ENCODE measurements at places on chromosomes 12 and 14. TPM values are rescaled to one million over a fixed set of nuclear protein-coding genes. Genes with fewer than 3 reads are reported as not detected.
A peak's percentile ranks its signal among the peaks of the same experiment; 100 is the strongest.

Gene EML5
- total RNA-seq = 0.68 TPM

Gene MYL2
- total RNA-seq = not detected

Gene SRGAP1
- total RNA-seq = 0.16 TPM

Gene KRT3
- total RNA-seq = not detected

Gene PTPRO
- total RNA-seq = 0.53 TPM

Gene SIRT4
- 2.1 TPM for total RNA-seq

Gene TAS2R30
- 9.7 TPM for total RNA-seq

Gene E2F7
- total RNA-seq = 0.59 TPM

Gene LHX5
- total RNA-seq = not detected

GRCh38 chr12:104348994-104349494, 45.5 kb downstream of the EID3 start:
- peaks cover 21% of the 10 kb centered on the region for H3K36me3 ChIP-seq
- H3K27ac ChIP-seq = no peak overlapping the region
- H3K4me1 ChIP-seq = no peaks in the 10 kb centered on the region
- H3K27me3 ChIP-seq = no peaks in the 10 kb centered on the region
- DNase-seq = no peak

- H3K27me3 ChIP-seq = no peaks in the 10 kb centered on the region
- H3K36me3 ChIP-seq = no peaks in the 10 kb centered on the region
- H3K4me1 ChIP-seq = peaks cover 21% of the 10 kb centered on the region
Observed at GRCh38 chr12:11734580-11735180, 85.2 kb downstream of the ETV6 start.

DNA sequence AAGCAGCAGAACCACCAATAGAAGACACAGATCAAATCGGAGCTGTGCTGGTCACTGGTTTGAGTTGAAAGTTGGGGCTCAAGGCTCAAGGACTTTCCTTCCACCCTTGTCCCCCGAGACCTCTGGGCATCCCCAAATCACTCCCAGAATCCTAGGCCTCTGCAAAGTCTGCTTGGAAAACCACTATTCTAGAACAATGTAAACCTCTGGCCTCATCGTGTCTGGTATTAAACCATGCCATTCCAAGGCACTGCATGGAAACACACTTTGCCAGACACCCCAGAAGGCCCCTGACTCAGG, 288.0 kb downstream of the DPF3 start:
- no peaks in the 10 kb centered on the region for H3K36me3 ChIP-seq
- H3K27ac ChIP-seq = no peak overlapping the region
- no peak overlapping the region for H3K4me3 ChIP-seq

DNA sequence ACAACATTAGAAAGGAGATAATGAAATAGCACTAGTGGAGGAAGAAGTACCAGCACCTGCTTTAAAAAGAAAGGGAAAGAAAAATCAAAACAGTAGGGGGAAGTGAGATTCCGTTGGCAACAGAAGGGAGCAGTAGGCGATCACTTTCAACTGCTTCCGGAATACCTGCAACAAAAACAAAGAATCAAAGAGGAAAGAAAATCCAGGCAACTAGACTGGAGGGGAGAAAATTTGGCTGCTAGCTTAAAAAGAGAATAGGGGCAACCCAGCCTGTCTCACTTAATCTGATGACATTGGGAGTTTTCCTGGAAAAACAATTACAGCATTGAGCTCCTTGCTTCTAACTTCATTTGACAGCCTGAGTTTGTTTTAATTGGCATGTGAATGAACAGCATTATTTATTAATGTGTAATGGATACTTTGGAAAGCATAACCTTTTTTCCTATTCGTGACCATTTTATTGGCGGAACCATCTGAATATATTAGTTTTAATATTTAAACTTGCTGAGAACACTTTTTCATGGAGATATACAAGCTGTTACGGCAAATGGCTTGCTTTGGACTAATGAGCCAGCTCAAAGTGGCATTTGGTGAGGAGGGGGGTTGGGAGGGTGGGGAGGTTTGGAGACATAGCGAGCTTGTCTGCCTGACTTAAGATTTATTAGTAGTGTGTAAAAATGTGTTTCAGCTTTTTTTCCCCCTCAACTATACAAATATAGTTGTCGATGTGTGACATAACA, 2.5 kb upstream of the DACT1 start:
- no peak overlapping the region for H3K4me3 ChIP-seq
- no peaks in the 10 kb centered on the region for H3K36me3 ChIP-seq
- no peak overlapping the region for H3K27ac ChIP-seq
- H3K4me1 ChIP-seq = peaks cover 11% of the 10 kb centered on the region
- H3K27me3 ChIP-seq = peaks cover 4% of the 10 kb centered on the region
- no peak for DNase-seq

- no peak overlapping the region for H3K27ac ChIP-seq
- H3K27me3 ChIP-seq = no peaks in the 10 kb centered on the region
- no peaks in the 10 kb centered on the region for H3K4me1 ChIP-seq
- DNase-seq = no peak
Observed at GRCh38 chr14:104179564-104180129, 41.3 kb downstream of the KIF26A start.

DNA sequence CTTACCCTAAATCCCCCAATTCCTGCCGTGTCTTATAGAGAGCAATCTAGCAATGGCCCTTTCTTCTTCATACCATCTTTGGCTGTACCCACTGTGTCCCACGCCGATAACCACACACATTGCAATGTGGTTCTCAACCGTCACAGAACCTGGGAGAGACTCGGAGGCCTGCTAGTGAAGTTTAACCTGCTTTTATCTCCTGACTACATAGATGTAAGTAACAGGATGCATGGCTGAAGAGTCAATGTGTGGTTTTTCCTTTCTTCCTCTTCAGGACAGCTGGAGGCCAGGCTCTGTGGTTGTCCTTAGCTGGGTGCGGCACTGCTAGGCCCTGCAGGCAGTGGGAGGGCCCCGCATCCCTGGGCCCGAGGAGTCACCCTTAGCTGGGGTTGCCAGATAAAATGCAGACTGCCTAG, 51.3 kb downstream of the ZNF664 start:
- H3K4me3 ChIP-seq = no peak overlapping the region
- no peaks in the 10 kb centered on the region for H3K27me3 ChIP-seq
- no peaks in the 10 kb centered on the region for H3K36me3 ChIP-seq

DNA sequence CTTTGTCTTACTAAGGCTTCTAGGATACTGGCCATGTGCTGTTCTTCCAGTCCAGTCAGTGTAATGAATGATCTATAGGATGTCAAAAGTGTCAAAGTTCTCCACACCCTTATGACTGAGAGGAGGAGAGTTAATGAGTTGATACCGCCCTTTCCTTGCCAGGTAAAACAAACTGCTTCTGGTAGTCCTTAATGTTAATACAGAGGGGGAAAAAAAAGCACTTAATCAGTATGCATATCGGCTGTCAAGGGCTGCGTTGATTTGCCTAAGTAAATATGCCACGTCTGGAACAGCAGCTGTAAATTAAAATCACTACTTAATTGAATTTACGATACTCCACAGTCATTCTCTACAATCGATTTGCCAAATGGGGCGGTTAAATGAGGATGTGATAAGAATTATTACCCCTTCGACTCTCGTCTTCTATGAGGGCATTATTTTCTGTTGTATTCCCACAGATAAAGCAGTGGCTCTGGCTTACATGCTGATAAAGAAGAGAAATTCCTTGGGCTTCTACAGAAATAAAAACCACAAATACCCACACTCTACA, 416.0 kb downstream of the KCNH5 start:
- H3K4me3 ChIP-seq = no peak overlapping the region
- no peaks in the 10 kb centered on the region for H3K27me3 ChIP-seq
- no peaks in the 10 kb centered on the region for H3K36me3 ChIP-seq
- H3K4me1 ChIP-seq = no peaks in the 10 kb centered on the region
- H3K27ac ChIP-seq = no peak overlapping the region

DNA sequence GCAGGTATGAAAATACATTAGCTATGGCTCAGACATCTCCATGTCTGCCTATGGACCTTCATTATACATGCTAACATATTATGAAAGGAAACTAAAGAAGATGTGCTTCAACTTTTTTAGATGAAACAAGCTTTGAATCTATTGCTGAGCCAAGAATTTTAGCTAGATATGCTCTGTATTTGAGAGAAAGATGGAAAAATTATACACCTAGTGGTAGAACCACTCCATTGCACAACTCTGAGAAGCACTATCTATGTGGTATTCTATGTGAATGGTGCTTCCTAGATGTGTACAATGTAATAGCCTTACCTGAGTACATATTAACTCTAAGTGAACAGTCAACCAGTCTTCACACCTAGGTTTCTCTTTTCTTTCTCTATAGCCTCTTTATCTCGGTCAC, 17.3 kb downstream of the EPYC start:
- DNase-seq = no peak
- no peak overlapping the region for H3K27ac ChIP-seq
- no peaks in the 10 kb centered on the region for H3K27me3 ChIP-seq
- H3K36me3 ChIP-seq = no peaks in the 10 kb centered on the region

DNA sequence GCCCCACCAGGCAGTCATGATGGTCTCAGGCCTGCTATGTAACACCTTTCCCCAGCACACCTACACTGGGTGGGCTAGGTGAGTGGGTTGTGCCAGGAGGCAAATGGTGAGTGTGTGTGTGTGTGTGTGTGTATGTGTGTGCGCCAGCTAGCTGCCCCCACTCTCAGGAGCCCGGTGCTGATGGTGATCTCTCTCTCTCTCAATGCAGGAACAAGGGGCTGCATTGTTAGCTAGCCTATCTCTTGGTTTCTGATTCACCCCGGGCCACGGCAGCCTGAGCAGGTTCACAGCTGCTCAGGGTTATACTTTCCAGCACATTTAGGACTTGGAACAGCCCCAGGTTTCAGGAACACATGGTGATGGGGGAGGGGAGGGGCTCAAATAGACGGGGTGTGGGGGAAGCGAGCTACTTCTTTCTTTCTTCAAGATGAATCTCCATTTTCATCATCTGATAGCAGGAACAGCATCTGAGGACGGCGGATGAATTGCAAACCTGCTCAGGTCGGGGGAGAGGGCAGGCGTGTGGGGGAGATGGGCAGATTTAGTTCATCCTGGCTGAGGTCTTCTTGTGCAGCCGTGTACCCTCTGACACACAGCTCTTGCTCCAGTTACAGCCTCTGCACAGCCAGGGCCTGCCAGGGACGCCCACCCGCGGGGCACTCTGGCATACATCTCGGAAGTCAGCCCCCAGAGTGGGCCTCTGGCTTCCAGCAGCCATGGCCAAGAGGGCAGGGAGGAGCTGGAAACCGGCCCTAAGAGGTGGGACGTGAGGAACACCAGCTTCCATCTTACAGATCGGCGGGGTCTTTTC, 137.6 kb downstream of the ZFP36L1 start:
- no peaks in the 10 kb centered on the region for H3K36me3 ChIP-seq
- no peak overlapping the region for H3K4me3 ChIP-seq
- no peak for DNase-seq

DNA sequence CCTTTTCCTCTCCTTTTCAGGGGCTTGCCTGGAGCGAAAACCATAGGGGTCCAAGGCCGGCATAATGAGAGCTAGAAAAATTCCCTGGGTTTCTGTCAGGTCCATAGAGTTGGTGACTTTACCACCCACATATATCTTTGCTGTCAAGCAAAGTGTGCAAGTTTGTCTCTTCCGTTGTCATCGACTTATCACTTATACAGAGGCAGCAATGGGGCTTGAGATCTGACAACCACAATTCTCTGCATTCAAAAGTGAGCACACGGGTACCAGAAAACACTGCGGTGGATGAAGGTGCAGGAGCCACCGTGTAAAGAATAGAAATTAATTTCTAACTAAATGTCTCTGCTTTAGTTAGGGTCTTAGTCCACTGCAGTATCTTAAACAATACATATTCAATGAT, 162.3 kb downstream of the DAD1 start:
- H3K27me3 ChIP-seq = no peaks in the 10 kb centered on the region
- no peak for DNase-seq
- H3K27ac ChIP-seq = peak overlapping the region; percentile 56
- no peak overlapping the region for H3K4me3 ChIP-seq
- H3K4me1 ChIP-seq = peaks cover 59% of the 10 kb centered on the region
- no peaks in the 10 kb centered on the region for H3K36me3 ChIP-seq

DNA sequence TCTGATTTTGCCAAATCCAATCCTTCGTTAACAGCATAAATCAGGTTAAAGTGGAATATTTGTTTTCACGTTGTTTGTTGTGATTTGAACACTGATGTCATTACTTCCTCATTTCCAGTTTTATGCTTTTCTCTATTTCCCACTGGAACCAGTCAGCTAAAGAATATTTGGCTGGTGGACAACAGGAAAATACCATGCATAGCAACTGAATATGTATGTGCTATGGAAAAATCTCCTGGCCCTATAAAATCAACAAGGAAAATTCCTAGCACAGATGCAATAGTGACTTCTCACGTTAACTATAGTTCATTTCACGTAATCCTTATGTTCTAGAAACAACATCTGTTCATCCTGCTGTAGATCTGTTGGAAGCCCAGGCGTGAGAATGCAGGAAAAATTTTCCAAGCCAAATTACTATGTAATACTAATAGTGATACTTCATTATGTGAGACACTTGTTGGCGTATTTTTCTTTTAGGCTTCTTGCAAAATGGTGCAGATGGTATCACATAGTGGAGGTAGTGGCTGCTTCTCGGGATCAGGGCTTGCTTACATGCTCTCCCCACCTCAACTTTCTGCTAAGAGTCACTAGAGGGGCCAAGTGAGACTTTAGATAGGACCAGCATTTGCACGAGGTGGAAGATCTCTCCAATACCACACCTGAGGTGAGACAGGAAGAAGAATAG, 86.3 kb upstream of the USP44 start:
- H3K4me1 ChIP-seq = no peaks in the 10 kb centered on the region
- H3K36me3 ChIP-seq = no peaks in the 10 kb centered on the region
- no peak for DNase-seq
- no peak overlapping the region for H3K27ac ChIP-seq

DNA sequence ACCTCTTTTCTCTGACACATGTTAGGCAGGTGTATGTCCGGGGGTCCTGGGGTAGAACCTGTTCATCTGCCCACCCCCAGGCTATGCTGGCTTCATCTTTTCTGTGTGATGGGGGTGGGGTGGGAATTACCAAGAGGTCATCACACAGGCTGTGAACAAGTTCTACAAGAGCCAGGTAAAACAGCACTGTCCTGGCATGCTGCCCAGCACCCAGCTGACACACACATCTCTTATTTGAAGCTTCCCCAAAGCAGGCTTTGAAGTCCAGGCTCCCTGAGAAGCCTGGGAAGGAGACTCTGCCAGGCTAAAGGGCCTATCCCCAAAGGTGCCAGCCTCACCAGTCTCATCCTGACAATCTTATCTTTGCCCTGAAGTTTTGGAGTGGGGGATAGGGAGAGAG, 141.1 kb downstream of the ALG10 start:
- no peaks in the 10 kb centered on the region for H3K36me3 ChIP-seq
- H3K4me1 ChIP-seq = no peaks in the 10 kb centered on the region
- no peaks in the 10 kb centered on the region for H3K27me3 ChIP-seq
- H3K4me3 ChIP-seq = no peak overlapping the region

Data from natural killer cell (primary cell).